ENCODE measurements at places on chromosomes 4 and X.

- DNase-seq = no peak
These were observed 410 bp downstream of the GNL3L start for GRCh38 chrX:54530357-54530900.

GRCh38 chrX:40005292-40006011, 92.3 kb downstream of the BCOR start:
- no peak for DNase-seq

- no peak for DNase-seq
These were observed 133.4 kb downstream of the HNRNPD start for GRCh38 chr4:82240410-82240809.

DNA sequence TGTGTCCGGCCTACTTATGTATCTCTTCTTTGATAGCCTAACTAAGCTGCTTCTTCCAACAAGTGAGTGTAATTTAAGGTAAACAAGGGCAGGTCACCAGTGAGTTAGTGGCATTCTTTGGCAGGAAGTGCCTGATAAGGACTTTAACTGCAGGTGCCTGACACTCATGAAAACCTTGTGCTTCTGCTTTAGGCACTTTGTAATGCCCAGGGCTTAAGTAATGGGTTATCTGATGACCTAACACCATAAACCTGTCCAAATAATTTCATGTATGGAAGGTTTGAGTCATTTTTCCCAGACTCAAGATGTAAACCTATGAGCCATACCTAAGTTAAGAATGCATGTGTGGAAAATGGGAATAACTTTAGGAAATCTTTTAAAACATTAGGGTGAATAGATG, 43.0 kb downstream of the BCOR start:
- DNase-seq = no peak

GRCh38 chrX:80578517-80579105, 158.4 kb downstream of the TENT5D start:
- DNase-seq = peak; percentile 15

DNA sequence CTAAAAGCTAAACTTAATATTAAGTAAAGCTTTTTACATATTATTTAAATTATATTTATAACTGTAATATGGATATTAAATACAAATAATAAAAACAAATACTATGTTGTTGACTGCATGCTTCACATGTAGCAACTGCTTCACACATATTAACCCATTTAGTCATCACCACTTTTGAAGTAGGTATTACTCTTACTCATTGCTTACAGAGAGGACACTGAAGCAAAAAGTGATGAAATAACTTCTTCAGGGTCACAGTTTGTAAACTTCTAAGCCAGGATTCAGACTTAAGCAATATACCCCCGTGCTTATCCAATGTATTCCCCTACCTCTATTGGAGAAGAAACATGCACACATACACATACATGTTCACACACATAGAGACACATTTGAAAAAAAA, 166.6 kb downstream of the DKK2 start:
- DNase-seq = no peak

DNA sequence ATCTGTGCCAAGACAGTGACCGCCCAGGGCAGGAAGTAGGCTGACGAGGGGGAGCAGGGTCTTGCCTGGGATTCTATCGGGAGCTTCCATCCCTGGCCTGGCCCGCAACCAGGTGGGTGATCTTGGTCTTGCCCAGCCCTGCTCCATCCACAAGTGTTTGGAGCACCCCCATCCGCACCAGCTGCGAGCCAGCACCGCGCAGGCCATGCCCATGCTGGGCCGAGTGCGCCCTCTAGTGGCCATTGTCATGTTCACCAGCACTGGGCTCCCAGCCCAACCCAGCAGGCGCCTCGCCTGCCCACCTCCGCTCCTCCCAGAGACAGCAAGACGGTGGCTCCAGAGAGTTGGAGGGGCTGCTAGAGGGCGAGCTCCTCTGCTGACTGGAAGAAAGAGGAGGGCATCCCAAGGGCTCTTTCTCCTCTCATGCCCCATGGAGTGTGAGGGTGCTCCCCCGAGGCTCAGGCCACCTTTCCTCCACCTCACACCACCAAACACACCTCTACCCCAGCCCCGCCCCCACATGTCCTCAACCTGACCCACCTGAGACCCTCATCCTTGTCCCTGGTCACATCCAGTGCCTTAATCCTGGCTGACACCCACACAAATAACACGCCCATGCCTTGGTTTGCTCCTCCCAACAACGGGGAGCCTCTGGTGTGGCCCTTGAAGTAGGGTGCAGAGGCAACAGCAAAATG, 9.8 kb upstream of the ATP2B3 start:
- DNase-seq = peak; percentile 61

GRCh38 chrX:47849778-47850177, 13.1 kb downstream of the ZNF81 start:
- DNase-seq = no peak

- no peak for DNase-seq
These were observed 2.4 kb downstream of the SRD5A3 start for GRCh38 chr4:55348466-55348865.

GRCh38 chr4:95107004-95107403, 349.2 kb downstream of the BMPR1B start:
- no peak for DNase-seq

DNA sequence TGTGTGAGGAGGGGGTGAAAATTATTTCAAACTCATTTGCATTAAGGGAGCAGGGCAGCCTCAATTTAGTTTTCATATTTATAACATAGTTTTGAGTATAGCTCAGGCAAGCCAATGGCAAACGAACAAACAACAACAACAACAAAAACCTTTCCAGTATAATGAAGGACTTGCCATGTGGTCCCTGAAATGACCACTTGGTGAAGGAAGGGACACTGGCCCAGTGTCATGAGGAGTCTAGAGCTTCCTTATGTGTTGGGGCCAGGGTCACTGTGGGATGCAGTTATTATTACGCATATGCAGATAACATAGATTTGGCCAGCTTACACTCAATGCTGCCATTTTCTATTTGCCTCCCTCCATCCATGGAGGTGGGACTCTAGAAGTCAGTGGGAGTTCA, 23.3 kb downstream of the NKX3-2 start:
- no peak for DNase-seq

- no peak for DNase-seq
These were observed 47.5 kb downstream of the ATG4A start for GRCh38 chrX:108138814-108139702.

GRCh38 chr4:122836941-122837340, 10.3 kb downstream of the FGF2 start:
- DNase-seq = no peak

DNA sequence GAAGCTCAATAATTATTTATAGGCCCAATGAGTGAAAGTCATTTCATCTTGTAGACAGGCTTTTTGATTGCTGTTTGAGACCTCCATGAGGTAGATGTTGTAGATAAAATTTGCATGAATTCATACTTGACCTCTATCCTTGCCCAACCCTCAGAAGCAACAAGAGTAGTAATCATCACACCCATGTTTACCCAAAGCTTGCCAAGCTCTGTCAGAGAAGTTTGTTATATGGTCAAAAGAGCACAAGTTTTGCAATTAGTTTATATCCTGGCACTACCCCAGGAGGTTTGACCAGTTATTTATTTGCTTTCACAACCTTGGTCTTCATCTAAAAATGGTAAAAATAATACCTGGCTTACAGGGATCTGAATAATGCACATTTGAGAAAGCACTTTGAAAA, 20.7 kb downstream of the ADH7 start:
- no peak for DNase-seq

GRCh38 chr4:103098341-103098740, 1.3 kb downstream of the BDH2 start:
- no peak for DNase-seq

GRCh38 chr4:68861057-68861456, 45.3 kb downstream of the UGT2B10 start:
- no peak for DNase-seq

DNA sequence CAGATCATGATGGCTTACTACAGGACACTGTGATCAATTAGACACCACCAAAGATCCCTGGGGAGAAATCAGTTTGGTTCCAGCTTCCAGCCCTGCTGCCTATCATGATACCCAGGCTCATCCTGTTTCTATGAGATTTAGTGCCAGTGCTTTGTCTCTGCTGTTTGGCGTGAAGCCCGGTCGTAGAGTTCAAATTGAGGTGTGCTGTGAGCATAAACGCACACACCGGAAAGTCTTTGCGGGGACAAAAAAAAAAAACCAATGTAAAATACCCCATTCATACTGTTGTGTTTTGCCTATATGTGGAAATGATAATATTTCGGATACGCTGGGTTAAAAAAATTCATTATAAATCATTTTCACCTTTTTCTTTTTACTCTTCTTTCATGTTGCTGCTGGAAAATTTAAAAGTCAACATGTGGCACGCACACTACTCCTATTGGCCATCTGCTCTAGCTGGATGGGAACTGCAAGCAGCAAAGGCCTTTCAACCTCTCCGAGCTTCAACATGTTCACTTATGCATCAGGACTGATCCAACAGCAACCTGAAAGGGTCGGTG, 607 bp upstream of the DKC1 start:
- DNase-seq = no peak

DNA sequence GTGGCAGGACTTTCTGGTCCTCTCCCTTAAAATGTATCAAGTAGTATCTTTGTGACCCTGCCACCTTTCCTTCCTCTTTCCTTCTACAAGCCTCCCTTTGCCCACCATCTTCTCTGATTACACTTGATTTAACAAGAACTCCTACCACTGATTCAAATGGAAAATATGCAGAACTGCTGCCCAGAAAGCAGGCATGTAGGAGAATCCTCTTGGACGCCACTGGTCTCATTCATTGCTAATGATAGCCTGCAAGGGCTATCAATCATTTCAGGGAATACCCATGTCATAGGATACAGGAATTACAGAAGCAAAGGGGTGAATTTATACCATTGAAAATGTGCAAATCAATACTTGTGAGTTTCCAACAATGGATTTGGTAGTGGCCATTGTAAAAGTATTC, 294.6 kb upstream of the NRK start:
- DNase-seq = no peak

DNA sequence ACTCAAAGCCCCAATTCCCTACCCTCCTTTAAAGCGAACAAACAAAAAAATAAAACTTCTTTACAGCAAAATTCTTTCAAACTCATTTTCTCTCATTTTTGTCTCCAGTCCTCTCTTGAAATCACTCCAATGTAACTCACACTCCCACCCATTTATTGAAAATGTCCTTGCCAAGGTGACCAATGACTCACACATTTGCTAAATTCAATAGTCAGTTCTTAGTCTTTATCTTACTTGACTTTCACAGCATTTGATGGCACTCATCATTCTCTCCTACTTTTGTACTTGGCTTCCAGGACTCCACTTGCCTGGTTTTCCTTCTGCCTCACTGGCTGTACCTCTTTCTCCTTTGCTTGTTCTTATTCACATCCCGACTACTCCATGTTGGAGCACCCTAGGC, 19.9 kb downstream of the CC2D2A start:
- no peak for DNase-seq

DNA sequence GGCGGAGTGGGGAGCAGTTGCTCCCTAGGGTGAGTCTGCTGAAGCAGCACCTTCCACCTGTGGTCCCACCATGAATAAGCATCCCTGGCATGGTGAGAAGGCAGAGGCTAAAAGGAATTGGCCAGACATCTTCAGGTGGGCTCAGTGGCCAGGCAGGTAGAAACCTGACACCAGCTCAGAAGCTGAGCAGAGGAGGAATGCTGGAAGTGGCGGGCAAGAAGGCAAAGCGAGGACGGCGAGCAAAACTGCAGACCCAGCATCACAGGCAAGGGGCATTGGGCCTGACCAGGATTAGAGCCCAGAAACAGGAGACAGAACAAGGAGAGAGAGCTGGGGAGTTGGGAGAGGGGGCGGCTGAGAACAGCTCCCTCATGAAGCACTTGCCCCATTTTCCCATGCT, 25.3 kb downstream of the TSC22D3 start:
- no peak for DNase-seq

GRCh38 chr4:89259301-89260028, 48.1 kb downstream of the GPRIN3 start:
- DNase-seq = no peak

DNA sequence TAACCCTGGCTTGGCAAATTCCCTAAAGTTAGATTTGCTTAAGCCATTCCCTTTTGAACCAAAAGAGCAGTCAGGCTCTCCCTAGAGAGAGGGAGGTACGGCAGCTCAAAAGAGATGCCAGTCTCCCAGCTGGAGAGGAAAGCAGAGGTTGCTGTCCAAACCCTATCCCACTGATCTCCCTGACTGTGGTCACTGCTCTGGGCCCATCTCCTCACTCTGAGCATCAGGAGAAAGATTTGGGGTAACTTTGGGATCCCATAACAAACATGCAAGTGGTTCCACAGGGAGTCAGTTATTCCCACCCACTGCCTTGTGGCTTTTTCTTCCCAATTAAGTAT, 17.1 kb downstream of the ACSL1 start:
- DNase-seq = no peak
